ENCODE measurements at places on chromosomes 3 and 15. TPM values are rescaled to one million over a fixed set of nuclear protein-coding genes. Genes with fewer than 3 reads are reported as not detected.

The GNB4 gene
- polyA plus RNA-seq: 29.0 TPM

DNA sequence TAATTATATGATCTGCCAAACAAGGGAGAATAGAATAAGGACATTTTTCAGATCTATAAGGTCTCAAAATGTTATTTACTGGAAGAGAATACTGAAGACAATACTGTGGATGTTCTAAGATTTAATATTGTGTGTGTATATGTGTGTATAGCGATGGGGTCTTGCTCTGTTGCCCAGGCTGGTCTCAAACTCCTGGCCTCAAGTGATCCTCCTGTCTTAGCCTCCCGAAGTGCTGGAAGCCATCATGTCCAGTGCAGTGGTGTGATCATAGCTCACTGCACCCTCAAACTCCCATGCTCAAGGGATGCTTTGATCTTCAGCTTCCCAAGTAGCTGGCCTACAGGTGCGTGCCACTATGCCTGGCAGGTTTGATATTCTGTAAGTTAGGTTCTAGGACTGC is 91.3 kb downstream of the NBEAL2 start:
- no peak for DNase-seq

GRCh38 chr15:90643301-90643632 is 73.9 kb upstream of the BLM start:
- DNase-seq: no peak

The FBLN2 gene
- polyA plus RNA-seq: 24.2 TPM

DNA sequence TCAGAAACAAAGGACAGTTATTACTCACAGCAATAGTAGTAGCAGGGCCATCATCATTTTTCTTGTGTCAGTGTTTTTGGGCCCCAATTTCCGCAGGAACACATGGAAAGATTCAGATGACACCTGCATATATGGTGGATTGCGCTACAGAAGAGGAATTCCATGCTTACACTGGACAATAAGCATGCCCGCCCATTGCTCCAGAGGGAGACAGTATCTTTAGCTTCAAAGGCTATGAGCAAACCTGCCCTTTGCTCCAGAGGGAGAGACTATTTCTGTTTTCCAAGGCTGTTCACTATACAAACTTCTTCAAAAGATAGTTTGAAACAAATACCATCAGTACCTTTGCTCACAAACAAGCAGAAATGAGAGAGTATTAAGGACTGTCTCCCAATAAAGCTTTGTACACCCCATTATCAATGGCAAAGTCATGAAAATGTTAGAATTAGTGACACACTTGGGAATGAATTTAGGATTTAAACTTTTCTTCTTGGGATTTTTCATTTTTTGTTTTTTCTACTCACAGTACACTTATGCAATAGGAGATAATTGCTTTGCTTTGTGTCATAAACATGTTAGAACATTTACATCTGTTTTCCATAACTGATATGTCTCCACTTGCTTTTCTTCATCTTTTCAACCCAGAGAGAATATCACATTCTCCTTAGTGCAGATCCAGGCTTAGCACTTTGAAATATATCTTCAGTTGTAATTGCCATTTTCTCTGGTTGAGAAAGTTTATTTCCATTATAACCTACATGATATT is 564.5 kb upstream of the ZNF717 start:
- DNase-seq: no peak

GRCh38 chr3:178969004-178969700 is 102.5 kb downstream of the ZMAT3 start:
- no peak for DNase-seq

DNA sequence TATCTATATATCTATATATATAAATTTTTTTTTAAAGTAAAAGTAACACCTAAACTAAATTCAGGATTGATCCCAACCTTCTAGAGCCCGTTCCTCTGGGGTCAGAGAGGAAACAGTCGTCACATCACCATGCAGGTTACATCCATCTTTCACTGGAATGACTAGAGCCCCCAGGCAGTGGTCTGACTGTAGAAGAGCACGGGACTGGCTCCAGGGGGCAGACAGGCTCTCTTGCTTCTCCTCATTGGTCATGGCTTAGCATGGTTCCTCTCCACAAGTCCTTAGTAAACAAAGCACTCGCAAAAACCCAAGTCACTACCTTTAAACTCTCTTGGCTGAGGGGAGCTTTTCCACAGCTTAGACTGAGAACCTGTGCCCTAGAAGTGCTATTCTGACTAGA is 110.5 kb downstream of the NR2F2 start:
- no peak for DNase-seq

GRCh38 chr3:160622263-160623045 is 54.5 kb upstream of the ARL14 start:
- no peak for DNase-seq

- DNase-seq: no peak
These were observed 8.2 kb downstream of the HDC start for GRCh38 chr15:50257332-50257731.

- DNase-seq: no peak
These were observed 90.4 kb downstream of the ATG7 start for GRCh38 chr3:11362600-11362999.

DNA sequence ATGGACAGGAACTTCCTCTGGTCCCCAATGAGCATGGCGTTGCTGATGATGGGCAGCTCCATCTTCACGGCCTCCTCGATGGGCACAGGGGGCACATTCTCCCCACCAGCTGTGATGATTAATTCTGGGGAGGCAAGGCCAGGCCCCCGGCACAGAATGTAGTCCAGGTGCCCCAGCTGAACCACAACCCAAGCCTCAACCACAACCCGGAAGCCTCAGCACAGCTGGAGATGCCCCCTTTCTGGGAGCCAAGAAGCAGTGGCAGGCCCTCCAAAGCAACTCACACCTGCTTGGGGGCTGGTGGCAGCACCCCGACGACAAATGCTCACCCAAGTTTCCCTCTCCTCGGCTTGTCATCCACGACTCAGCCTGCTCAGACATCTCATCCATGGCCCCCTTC is 25.2 kb downstream of the IDH3A start:
- DNase-seq: no peak

GRCh38 chr3:103644450-103644849 is 1209.6 kb downstream of the ZPLD1 start:
- DNase-seq: no peak

The TMEM108 gene
- polyA plus RNA-seq: 1.5 TPM

- no peak for DNase-seq
These were observed 12.4 kb downstream of the NMD3 start for GRCh38 chr3:161233557-161233956.

- DNase-seq: no peak
These were observed 73.5 kb downstream of the ATP1B3 start for GRCh38 chr3:141949972-141950371.

- no peak for DNase-seq
These were observed 133.2 kb upstream of the TOPAZ1 start for GRCh38 chr3:44108481-44108880.

DNA sequence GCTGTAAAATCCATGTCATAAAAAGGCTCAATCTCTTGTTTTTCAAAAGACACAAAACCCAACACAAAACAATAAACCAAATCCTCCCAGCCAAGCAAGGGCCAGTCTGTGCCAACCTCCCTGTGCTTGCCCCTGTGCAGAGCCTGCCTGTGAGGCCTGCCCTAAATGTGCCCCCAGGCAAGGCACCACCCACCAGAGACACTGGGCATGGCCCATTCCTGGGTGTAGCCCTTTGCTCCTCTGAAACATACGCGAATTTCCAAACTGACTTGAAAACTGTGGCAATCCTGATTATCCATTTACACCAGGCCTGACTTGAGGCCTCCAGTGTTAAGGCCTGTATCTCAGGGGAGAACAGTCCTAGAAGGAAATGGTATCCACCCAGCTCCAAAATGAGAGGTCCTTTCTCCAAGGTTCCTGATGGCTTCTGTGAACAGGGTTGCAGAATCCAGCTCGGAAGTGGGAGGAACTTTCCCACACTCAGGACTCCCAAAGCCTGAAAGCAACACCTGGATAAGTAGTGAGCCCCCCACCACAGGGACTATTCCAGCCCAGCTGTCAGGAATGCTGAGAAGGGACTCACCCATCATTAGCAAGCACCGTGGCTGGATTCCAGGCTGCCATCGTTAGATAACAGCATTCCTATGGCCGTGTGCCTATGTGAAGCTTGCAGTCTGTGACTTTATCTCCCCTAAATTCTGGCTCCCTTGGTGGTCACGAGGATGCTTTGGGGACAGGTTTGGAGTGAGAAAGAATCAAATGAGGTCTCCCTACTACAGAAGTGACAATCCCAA is 61.8 kb downstream of the CACNA2D2 start:
- DNase-seq: no peak

DNA sequence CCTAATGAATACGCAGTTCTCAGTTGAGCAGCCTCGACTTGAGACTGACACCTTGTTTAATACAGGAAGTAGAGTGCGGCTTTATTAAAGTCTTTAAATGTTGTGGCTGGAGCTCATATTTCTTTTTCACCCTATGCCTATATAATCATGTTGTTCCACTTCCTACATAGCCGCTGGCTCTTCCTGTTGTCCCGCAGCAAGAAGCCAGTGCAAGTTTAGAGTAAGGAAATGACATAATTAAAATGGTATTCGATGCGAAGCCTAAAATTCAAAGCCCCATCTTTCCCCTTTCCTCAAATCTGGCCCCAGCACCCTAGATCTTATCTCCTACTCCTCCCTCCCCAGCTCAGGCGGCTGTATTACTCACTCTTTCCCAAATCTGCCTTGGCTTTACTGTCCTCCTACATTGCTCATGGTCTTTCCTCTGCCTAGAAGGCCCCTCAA is 7.5 kb upstream of the PHLDB2 start:
- peak; percentile 23 for DNase-seq

DNA sequence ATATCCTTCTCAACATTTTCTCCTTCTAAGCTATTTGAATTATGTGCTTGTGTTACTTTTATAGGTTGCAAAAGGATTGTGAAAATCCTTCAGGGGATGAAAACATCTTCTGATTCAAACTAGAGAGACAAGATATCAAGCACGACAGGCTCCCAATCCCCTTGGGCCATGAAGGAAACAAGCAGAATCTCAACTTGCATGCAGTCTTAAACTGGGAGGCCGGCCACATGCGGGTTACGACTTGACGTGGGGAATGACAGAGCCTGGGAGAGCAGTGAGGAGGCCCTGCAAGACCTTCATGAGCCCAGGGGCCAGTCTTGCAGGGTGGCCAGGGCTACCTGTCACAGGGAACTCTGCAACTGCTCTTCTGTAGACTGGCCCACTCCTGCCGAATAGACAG is 94.4 kb downstream of the SCN11A start:
- DNase-seq: no peak

GRCh38 chr15:31997711-31998110 is 32.6 kb upstream of the CHRNA7 start:
- DNase-seq: no peak

DNA sequence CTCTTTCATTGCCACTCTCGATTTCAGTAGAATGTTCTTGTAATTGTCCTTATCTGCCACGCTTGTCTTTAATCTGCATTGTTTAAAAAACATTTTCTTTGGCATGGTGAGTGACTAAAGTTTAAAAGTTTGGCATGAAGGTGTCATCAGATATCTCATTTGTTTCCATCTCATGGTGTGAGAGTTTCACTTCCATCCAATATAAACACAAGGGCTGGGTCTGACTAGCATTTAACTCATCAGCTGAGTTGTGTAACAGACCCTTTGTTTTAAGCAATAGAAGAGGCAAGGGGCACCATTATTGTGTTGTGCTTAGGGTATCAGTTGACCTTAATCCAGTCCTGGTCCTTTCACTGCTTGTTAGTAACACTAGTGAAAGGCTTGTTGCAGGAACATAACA is 49.9 kb upstream of the IL12A start:
- DNase-seq: no peak

DNA sequence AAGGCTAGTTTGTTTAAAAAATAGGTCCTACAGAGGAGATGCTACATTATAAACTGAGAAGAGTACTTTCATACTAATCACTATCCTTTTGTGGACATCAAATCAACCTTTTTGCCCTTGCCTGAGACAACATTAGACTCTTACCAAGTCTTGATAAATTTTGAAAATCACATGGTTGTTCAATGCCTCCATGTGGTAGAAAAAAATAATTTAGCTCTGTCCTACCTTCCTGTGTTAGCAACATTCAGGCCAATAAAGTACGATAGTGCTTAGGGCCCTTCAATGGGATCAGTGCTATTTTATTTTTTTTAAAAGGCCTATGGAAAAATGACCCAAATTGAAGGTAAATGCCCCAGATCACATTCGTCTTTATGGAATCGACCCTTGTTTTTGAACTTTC is 5.0 kb upstream of the UBE2E1 start:
- DNase-seq: no peak

The LXN gene
- polyA plus RNA-seq: 28.9 TPM

- DNase-seq: no peak
These were observed 20.4 kb downstream of the BHLHE40 start for GRCh38 chr3:4999531-5000184.

DNA sequence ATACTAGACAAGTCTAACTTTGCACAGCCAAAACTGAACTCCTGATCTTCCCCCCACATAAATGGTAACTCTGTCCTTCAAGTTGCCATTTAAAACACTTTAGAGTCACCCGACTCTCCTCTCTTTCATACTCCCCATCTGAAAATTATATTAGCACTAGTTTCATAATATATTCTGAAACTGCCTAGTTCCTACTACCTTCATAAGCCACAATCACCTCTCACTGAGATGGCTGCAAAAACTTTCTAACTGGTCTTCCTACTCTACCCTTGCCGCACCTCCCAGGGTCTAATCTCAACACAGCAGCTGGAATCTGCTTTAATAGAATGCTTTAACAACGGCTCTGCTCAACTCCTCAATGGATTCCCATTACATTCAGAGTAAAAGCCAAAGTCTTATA is 55.0 kb downstream of the GLB1 start:
- no peak for DNase-seq

The P2RY1 gene
- polyA plus RNA-seq: 3.1 TPM

DNA sequence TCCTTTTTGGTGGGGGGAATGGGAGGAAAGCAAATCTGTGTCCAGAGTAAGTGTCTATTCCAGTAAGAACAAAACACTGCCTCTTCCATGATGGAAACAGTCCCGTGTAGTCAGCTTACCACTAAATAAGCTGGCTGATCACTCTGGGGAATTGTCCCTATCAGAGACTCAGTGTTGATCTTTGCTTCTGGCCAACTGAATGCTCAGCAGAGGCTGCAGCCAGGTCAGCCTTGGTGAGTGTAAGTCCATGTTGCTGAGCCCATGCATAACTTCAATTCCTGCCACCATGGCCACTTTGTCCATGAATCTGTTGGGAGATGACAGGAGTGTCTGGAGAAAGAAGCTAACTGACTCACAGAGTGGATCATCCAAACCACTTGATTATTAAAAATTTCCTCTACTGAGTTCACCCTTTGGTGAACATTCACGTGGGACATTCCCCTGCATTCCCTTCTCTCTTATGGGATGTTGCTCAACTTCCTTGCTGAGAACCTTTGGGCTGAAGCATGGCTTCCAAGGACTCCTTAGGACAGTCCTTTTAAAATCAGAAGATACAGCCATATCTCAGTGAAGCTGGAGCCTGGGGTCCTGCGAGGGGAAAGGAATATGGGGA is 33.9 kb upstream of the XCR1 start:
- DNase-seq: no peak

The ALDH1L1 gene
- 51.6 TPM for polyA plus RNA-seq

The CORO2B gene
- 20.4 TPM for polyA plus RNA-seq

The ANKUB1 gene
- polyA plus RNA-seq: 0.36 TPM

The SLC27A2 gene
- 64.1 TPM for polyA plus RNA-seq

DNA sequence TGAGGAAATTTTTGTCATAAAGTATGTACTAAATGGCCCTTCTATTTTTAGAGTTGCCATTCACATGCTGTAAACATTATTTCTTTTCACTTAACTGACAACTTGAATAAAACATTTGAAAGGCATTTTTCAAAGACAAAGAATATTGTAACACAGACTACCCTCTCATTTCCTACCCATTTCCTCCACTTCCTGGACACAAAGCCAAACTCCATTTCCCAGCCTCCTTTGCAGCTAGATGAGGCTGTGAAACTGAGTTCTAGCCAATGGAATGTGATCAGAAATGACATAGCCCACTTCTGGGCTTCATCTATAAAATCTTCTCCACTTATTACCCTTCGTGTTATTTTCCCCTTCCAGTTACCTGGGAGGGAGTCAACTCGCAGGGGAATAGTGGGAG is 288.9 kb upstream of the DPH6 start:
- no peak for DNase-seq
